ENCODE measurements at places on chromosomes 13 and 19. TPM values are rescaled to one million over a fixed set of nuclear protein-coding genes. Genes with fewer than 3 reads are reported as not detected.

ZNF132 gene
- total RNA-seq: 0.08 TPM

ELSPBP1 gene
- not detected for total RNA-seq

ZSCAN18 gene
- total RNA-seq: 1.9 TPM

SLC25A23 gene
- 18.9 TPM for total RNA-seq

SIAH3 gene
- total RNA-seq: not detected

RXFP2 gene
- total RNA-seq: not detected

CEACAM4 gene
- total RNA-seq: not detected

SLC10A2 gene
- total RNA-seq: not detected

TMEM272 gene
- total RNA-seq: not detected

LGI4 gene
- total RNA-seq: 0.28 TPM

KCNRG gene
- 0.76 TPM for total RNA-seq

SLITRK6 gene
- total RNA-seq: 0.17 TPM

DACT3 gene
- 0.28 TPM for total RNA-seq

CYP4F3 gene
- 4.9 TPM for total RNA-seq

ARL11 gene
- not detected for total RNA-seq

CEACAM16 gene
- total RNA-seq: 0.08 TPM

GTF2F2 gene
- 18.5 TPM for total RNA-seq

PSG6 gene
- total RNA-seq: not detected

NCAN gene
- 0.01 TPM for total RNA-seq

CGB7 gene
- 0.48 TPM for total RNA-seq

CDX2 gene
- 1.2 TPM for total RNA-seq

PSG2 gene
- 0.05 TPM for total RNA-seq

GPR4 gene
- 0.29 TPM for total RNA-seq

PSG3 gene
- 0.09 TPM for total RNA-seq

CCDC8 gene
- total RNA-seq: not detected
